ENCODE measurements at places on chromosomes 12 and 14. TPM values are rescaled to one million over a fixed set of nuclear protein-coding genes. Genes with fewer than 3 reads are reported as not detected.

DNA sequence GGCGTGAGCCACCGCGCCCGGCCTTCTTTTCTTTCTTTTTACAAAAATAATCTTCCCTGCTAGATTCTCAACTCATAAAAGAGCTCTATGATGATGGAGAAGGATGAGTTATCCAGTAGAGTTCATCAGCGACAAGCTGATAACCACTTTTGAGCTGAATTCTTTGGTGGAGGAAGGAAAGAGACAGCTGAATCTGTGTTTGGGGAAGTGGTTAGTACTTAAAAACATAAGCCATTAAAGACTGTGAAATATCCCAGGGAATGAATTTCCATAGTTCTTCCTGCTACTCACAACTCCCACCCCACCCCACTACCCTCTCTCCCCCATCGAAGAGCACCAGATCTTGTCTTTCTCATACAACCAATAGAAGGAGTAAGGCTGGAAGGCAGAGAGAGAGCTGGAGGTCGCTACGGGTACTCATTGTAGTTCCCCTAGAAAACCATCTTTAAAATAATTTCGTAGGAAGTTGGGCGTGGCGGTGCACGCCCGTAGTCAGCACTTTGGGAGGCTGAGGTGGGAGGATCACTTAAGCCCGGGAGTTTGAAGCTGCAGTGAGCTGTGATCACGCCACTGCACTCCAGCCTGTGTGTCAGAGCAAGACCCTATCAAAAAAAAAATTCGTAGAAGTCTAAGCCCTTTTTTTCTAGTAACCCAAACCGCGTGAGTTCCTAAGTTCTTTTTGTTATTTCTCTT, 647 bp upstream of the ESPL1 start:
- no peak for DNase-seq

DNA sequence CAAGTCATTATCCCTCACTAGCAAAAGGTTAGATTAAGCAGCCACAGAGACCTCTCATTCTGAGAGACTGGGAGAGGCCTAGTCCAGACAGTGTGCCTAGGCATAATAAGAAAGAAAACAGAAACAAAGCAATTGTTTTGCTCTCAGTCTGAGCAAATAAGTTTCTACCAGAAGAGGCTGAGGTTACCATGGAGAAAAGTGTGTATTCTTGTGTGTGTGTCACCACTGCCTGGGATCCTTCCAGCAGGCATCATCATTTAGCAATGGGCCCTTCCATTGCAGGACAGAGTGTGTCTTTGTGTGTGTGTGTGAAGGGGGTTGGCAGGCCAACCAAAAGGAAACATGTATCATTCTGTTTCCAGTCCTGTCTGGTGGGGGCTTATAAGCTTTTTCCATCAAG, 3.7 kb downstream of the EFS start:
- DNase-seq: no peak

GRCh38 chr14:70624972-70625371, 16.7 kb upstream of the TTC9 start:
- no peak for DNase-seq

The GARIN6 gene
- total RNA-seq: not detected
